Smooth muscle cell of bladder (primary cell): ENCODE measurements at places on chromosomes 12 and 14. TPM values are rescaled to one million over a fixed set of nuclear protein-coding genes. Genes with fewer than 3 reads are reported as not detected.

The GPRC5A gene
- total RNA-seq: 20.6 and 25.9 TPM in 2 replicates

The ZC3H10 gene
- 5.7 and 6.6 TPM in 2 replicates for total RNA-seq

The GLT8D2 gene
- 56.2 and 75.8 TPM in 2 replicates for total RNA-seq

The KRT74 gene
- not detected in 2 replicates for total RNA-seq

The SERPINA6 gene
- not detected in 2 replicates for total RNA-seq

The HOXC10 gene
- total RNA-seq: 0.18 and 0.43 TPM in 2 replicates

The RASSF9 gene
- total RNA-seq: 0.85 and 1.3 TPM in 2 replicates

The FOXG1 gene
- under 0.01 TPM in 2 replicates for total RNA-seq

The PTPN21 gene
- 5.1 and 7.2 TPM in 2 replicates for total RNA-seq

The RND1 gene
- total RNA-seq: 0.14 and 0.55 TPM in 2 replicates

The KRT83 gene
- total RNA-seq: 0.14 TPM in 1 of 2 replicates, not detected in the other
